Stimulated activated CD8-positive, alpha-beta memory T cell treated with anti-CD3 and anti-CD28 coated beads, Interleukin-15, amount 100 ng/mL, for 4 hours (primary cell): ENCODE measurements at places on chromosomes 11 and 22.

- DNase-seq: no peak
These were observed 2.2 kb downstream of the FXYD2 start for GRCh38 chr11:117822074-117823033.

- no peak for DNase-seq
These were observed 3.4 kb downstream of the APOA1 start for GRCh38 chr11:116833816-116834534.

- DNase-seq: no peak
These were observed 18.7 kb downstream of the ELMOD1 start for GRCh38 chr11:107609400-107610218.

DNA sequence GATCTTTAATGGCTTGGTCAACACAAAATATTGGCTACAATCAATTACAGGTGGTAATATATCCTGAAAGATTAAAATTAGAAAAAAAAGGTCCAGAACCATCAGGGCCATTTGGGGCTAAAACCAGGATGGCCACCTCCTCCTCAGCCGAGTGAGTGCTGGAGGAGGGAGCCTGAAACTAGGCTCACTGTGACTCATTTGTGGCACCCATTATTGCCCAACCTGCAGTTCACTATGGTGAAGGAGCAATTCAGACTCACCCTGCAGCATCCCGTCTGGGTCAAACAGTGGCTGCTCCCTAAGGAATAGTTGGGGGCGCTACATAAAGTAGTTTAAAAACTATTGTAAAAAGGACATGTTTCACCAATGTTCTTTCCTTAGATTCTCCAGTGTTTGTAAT lies 60.7 kb downstream of the GLYATL1 start:
- no peak for DNase-seq

GRCh38 chr22:50686794-50687193 lies 14.2 kb downstream of the SHANK3 start:
- no peak for DNase-seq

GRCh38 chr22:48500471-48501230 lies 1327.0 kb downstream of the BRD1 start:
- no peak for DNase-seq

DNA sequence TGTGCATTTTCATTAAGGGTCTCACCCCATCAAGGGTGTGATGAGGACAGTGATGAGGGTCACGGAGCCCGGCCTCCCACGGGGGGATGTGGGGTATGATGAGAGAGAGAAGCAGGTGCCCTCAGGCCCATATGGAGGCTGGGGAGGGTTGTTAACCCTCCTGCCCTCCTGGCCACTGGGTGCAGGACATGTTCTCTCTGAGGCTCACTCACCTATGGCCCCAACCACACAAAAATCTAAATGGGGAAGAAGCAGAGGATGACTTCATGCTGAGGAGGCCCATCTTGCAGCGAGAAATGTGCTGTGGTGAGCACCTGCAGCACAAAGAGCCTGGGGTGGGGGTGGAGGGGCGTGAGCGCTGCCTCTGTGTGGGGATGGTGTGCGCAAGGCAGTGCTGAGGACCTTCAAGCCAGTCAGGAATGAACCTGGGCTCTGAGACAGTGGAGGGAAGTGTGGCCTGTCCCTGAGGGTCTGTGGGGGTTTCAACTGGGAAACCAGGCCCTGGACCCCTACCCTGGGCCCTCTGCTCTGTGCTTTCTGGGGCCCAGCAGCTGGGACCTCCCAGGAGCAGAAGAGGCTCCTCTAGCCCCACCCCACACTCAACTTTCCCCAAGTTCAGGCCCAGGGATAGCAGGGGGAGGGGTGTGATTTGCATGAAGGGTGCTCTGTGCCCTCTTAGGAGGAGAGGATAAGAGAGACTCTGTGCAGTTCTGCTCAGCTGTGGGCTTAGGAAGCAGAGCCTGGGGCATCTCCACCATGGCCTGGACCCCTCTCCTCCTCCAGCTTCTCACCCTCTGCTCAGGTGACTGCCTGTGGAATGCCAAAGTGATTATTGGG lies 43.0 kb upstream of the TOP3B start:
- DNase-seq: no peak
